ENCODE measurements at places on chromosomes 12 and 14. TPM values are rescaled to one million over a fixed set of nuclear protein-coding genes. Genes with fewer than 3 reads are reported as not detected.

DNA sequence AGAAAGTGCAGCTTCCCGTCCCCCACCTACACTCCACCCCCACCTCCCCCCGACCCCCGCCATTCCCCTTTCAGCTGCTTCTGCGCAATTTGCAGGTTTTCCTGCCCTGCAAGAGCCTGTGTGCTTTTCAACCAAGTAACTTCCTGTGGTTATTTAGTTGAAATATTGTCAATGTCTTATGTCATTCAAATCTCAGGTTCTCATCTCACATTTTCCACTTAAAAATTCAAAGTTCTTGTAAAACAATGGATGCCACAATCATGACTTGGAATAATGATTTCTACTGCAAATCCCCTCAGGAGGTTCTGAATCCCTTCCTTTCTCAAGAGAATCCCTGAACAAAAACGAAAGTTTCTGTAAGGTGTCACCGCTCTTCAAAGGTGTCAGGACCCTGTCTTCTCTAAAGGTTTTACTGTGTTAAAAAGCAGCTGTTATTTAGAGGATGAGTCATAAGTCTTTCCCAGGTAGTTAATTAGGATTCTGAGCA lies 31.6 kb downstream of the WBP11 start:
- DNase-seq = no peak

DNA sequence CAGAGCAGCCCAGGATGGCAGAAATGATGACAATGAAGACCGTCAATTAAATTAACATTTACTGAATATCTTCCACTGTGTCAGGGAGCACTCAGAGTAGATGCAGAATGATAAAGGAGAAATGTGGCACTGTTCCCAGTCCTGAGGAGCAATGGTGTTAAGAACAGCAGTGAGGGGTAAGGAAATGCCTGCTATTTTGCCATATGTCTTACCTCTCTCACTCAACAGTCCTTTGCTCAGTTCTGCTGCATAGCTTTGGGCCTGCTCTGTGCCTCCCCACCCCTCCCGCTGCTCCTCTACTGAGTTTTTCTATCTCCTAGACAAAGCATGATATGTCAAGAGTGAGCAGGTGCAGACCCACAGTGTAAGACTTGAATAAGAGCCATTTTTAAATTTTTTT lies 318.8 kb downstream of the NAV3 start:
- no peak for DNase-seq

DNA sequence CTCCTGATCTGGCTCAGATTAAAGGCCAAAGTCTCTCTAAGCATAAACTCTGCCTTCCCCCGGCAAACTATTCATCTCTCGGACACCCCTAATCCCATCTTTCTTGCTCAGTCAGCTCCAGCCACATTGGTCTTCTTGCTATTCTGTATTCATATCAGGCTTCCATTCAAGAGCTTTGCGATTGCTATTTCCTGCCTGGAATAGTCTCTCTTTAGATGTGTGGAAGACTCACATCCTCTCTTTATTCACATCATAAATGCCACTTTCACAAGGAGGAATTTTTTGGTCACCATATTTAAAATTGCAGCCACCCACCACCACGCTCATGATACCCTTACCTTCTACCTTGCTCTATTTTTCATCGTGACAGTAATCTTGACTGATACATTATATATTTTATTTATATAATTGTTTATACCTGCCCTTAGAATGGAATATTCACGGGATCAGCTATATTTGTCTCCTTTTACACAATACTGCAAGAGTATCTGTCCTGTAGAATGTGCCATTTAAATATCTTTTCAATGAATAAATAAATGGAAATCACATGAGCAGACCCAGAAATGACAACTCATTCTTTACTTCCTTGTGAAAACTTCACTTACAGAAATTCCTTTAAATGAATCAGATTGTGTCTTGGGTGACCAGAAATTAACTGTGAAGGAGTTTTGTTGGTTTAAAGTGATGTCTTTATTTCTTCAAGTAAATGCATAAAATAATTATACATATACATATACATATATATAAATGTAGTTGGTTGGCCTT lies 780.6 kb upstream of the FLRT2 start:
- no peak for DNase-seq

- DNase-seq = no peak
Measured at GRCh38 chr12:15824516-15824915, 35.3 kb upstream of the EPS8 start.

The OGFOD2 gene
- 21.6 TPM for total RNA-seq

The CLEC2A gene
- not detected for total RNA-seq

- DNase-seq = peak; percentile 82
Measured at GRCh38 chr14:53929871-53930715, 26.5 kb downstream of the BMP4 start.

DNA sequence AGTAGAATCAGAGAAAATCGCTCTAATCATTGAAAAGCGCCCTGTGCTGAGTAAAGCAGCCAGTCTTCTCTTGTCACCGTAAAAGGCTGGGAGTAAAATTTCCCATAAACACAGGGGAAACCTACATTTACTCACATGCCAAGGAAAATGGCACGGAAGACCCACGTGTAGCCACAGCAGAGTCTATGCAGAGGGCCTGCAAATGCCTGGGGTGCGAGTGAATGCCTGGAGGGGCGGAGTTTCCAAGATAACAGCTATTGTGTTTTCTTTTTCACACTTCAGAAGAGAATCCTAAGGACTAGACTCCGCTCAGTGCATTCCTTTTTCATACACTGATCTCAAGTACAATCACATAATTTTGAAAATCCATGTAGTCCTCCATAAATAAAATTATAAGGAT lies 159.9 kb upstream of the FOXN3 start:
- DNase-seq = no peak

GRCh38 chr12:104410786-104411185 lies 46.0 kb upstream of the CHST11 start:
- DNase-seq = no peak

DNA sequence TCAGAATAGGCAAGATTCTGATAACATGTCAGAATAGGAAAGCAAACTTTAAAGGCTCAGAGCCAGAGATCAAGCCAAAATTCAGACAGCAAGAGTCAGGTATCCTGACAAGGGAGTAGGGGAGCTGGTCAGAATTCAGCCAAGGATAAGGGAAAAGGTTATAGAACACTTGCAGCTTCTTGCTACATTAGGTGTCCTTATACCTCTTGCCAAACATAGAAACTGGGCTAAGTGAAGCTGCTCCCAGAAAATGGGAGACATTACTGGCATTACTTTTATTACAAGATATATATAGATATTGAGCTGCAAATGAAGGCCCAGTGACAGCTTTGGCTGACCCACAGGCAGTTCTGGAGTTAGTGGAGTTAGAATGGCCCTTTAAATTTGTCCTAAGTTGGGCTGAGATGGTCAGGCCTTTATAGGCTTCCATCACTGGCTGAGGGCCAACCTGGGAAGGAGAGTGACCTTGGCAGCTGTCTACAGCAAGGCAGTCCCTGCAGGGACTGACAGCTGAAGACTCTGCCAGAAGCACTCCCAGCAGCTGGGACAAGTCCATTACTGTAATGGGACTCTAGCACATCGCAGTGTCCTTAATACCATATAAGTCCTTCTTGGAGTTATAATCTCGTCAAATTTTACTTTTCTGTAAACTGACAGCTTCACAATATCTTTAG lies 83.0 kb downstream of the LRRC9 start:
- peak; percentile 35 for DNase-seq

The PTCSC3 gene
- not detected for total RNA-seq

The NTN4 gene
- total RNA-seq = 55.0 TPM

DNA sequence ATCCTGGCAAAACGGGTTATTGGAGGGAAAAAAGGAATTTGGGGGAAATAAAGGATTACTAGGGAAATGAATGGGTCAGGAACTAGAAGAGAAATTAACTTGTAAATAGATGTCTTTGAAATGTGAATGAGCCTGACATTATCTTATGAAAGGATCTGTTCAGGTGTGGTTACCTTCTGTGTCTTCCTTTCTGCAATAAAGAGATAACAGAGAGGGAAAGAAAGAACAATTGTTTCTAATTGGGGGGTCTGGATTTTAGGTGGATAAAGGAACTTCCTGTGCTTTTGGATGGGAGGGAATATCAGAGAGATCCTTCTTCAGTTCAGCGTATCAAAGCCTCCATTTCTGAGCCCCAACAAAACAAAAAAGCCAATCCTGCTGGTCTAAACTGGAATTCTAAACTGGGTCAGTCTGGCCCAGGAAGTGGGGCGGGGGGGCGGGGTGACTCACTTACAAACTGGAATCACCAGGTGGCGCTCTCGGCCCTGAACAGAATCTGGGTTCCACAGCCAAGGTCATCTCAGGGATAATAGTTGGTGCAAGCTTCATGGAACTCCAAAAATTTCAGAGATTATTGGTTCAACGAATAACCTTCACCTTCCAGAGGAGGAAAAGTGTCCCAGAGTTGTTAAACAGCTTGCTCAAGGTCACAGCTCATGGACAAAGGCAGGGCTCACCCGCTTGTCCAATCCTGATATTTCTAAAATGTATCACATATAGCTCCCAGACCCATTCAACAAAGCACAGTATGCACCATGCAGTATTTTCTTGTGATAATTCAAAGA lies 15.2 kb upstream of the PEBP1 start:
- DNase-seq = peak; percentile 67

- DNase-seq = no peak
Measured at GRCh38 chr12:106794369-106794768, 19.9 kb downstream of the RIC8B start.

- DNase-seq = no peak
Measured at GRCh38 chr12:57142121-57142520, 5.3 kb downstream of the LRP1-AS start.

DNA sequence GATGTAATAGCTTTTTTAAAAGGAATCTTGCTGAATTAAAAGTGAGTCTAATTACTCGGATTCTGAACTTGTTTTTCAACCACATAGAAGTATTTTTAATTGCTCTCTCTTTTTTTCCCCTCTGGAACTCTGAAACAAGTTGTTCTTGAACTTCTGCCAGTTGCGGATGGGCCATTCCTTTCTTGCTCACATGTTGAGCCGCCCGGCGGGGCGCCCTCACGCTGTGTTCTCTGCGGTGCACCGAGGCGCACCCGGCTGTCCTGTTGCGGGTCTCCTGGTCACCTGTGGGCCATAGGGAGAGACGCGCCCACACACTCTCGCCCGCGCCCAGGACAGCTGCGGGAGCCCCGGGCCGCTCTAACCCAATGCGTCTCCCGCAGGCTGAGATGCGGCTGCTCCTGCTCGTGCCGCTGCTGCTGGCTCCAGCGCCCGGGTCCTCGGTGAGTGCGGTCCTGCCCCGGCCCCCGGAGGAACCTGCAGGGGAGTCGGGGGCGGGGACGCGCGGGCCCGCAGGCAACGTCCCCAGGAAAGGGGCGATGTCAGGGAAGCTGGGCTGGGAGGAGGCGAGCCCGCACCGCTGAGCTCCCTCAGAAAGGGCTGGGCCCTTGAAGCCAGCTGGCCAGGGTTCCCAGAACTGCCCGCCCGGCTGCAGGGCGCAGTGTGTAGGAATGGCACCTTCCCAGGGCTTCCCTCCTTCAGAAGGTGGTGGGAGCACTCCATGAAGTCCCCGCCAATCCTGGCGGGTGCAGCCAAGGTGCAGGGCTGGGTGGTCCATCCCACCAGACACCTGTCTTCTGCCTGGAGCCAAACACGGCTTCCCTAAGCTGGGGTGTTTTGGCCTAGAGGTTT lies 2.3 kb downstream of the PAPLN start:
- no peak for DNase-seq

DNA sequence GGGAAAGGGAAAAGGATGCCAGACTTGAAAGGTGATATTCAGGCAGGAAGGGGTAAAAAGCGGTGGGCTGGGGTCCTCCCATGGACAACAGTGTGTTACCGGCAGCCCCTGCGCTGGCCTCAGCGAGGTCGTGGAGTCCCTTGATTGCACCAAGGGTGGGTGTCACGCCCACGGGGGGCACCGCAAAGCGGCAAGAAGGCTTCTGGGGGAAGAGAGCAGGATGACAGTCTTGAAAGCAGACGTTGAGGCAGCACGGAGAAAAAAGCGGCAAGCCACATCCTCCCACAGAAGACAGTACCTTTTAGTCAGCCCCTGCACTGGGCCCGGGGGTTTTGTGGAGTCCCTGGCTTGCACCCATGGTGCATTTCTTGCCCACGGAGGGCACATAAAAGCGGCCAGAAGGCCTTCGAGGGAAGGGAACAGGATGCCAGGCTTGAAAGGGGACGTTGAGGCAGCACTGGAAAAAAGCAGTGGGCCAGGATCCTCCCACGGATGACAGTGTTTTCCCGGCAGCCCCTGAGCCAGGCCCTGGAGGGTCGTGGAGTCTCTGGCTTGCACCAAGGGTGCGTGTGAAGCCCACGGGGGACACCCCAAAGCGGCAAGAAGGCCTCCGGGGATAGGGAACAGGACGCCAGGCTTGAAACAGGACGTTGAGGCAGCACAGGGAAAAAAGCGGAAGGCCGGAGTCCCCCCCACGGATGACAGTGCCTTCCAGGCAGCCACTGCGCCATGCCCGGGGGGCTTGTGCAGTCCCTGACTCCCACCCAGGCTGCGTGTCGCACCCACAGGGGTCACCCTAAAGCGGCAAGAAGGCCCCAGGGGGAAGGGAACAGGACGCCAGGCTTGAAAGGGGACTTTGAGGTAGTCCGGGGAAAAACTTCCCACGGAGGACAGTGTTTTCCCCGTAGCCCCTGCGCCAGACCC lies 162.2 kb upstream of the ALG10B start:
- no peak for DNase-seq

The SMIM41 gene
- not detected for total RNA-seq

GRCh38 chr14:28987516-28987915 lies 220.9 kb downstream of the FOXG1 start:
- DNase-seq = no peak

DNA sequence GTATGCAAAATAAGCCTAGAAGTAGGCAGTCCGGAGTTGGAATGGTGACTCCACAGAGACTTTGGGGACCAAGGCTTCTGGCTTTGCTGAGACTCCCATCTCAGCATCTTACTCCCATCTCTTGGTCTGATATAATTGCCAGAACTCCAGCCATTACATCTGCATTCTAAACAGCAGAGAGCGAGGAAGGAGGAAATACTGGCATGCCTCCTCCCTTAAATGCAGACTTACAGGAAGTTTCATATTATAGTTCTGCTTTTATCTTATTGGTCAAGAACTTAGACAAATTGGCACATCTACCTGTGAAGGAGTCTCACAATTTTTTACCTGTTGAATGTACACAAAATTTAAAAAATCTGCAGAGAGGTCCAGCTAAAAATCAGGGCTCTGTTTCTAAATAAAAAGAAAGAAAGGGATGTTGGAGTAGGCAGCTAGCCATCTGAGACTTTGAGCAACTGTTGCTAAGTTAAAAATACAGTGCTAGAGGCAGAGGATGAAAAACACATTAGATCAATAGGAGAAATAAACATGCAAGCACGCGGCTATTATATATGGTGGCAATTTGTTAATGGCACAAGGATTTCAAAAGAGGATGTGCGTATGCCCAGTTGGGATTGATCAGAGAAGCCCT lies 209.9 kb upstream of the HMGA2 start:
- no peak for DNase-seq

- DNase-seq = no peak
Measured at GRCh38 chr14:98298481-98299244, 973.3 kb downstream of the BCL11B start.

The VDR gene
- 13.6 TPM for total RNA-seq

DNA sequence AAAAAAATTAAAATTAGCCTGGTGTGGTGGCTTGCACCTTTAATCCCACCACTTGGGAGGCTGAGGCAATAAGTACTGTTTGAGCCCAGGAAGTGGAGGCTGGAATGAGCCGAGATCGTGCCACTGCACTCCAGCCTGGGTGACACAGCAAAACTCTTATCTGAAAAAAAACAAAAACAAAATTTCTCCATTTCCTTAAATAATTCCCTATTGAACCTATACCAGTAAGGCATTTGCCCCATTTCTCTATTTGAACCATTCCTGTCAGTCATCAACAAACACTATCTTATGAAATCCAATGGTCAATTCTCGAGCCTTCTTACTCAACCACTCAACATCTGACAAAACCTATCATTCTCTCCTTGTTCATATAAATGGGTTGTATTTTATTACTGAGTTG lies 14.7 kb downstream of the SLC2A14 start:
- peak; percentile 30 for DNase-seq

The NPFF gene
- total RNA-seq = not detected

- DNase-seq = no peak
Measured at GRCh38 chr12:49809381-49809905, 18.8 kb downstream of the NCKAP5L start.

Measured in Caco-2 (cell line).